ENCODE measurements at places on chromosomes 2 and 18.

DNA sequence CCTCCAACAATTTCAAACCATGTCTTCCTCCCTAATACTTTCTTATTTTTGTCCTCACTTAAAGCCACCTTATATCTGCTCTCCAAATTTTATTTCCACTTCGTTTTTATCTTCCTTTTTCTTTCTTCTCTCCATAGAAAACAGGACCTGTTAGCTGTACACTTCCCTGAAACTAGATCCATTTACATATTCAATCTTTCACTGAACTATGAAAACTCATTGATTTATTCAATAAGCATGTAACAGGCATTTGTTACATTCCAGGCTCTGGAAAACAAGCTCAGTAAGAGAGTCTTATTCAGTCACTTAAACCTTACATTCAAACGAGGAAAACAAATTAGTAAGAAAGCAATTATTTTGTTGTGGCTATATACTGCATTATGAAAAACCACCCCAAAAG lies 1225.3 kb downstream of the SUCLG1 start:
- no peak for DNase-seq

GRCh38 chr2:53840580-53840979 lies 19.2 kb downstream of the GPR75 start:
- no peak for DNase-seq

DNA sequence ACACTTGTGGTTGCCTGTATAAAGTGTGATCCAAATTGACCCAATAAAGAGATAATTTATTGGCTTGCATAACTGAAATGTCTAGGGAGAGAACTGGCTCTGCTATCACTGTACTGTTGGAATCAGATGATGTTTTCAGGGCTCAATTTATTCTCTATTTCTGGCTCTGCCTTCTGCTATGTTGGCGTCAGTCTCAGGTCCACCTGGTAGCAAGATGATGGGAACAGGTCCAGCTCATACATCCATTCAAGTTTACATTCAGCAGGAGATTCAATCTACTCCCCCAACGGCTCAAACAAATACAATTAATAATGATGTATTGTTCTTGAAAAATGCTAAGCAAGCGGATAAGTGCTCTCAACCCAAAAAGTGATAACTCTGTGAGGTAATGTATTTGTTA lies 297.7 kb upstream of the SYT4 start:
- DNase-seq: no peak

DNA sequence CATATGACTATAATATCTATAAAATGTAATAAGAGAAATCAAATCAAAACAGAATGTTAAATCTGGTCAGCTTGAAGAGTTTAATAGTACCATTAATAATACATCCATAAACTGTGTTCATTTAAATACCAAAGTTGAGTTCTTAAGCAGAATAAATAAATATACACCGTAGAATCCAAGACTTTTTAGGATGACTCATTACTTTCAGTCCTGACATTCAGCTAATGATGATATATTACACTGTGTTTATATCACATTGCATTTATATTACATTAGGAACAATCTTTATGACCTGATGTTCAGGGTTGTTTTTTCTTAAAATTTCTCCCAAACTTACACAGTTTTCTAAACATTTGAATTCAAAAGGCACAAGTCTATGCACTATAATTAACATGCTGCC lies 331.3 kb downstream of the SS18 start:
- DNase-seq: no peak

GRCh38 chr18:48616484-48617255 lies 77.8 kb downstream of the CTIF start:
- no peak for DNase-seq

DNA sequence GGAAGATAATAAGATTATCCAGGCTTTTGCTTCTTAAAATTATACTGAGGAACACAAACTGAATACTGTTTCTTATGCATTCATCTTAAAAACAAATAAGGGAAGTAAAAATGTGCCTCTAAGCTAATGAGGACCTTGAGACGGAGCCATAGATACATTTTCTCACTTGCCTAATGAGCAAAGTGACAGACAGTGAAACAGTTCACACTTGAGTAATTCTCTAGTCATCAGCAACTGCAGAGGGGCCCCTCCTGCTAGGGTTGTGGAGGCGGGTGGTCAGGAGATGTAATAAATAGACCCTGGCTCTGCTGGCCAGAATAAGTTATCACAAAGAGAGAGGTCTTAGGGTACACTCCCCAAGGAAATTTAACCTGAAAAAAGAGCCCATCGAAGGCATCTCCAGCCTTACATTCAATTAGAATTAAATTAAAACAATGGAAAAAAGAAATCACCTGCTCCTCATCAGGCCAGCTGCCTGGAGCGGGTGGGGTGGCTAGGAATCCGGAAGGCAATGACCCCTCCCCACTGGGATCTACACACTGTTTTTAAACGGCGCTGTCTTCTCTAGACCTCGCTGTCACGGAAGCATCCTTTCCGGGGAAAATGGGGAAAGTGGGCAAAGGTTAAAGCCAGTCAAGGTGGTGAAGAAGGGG lies 32.6 kb upstream of the INSIG2 start:
- DNase-seq: no peak

DNA sequence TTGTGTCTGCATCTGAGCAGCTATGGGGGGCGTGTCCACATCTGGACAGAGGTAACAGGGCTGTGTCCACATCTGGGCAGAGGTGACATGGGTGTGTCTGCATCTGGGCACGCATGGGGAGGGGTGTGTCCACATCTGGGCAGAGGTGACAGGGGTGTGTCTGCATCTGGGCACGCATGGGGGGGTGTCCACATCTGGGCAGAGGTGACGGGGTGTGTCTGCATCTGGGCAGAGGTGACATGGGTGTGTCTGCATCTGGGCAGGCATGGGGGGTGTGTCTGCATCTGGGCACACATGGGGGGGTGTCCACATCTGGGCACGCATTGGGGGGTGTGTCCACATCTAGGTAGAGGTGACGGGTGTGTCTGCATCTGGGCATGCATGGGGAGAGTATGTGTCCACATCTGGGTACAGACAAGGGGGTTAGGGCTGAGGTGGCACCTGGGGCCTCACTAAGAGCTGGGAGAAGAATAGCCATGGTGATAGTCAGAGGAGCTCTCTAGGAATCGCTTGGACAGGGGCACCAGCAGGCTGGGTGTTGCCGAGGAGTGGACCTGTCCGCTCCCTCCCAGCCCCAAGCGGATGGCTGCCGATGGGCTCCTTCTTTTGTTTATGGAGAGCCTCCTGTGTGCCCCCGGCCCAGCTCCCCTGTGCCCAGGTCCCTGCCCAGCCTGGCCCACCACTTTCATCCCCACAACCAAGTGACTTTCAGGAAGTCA lies 177.8 kb downstream of the EIPR1 start:
- no peak for DNase-seq

- DNase-seq: no peak
Measured at GRCh38 chr2:158038901-158039300, 62.8 kb upstream of the UPP2 start.

GRCh38 chr2:33577084-33577483 lies 22.0 kb downstream of the FAM98A start:
- no peak for DNase-seq

GRCh38 chr2:138239902-138240491 lies 261.6 kb upstream of the SPOPL start:
- DNase-seq: no peak

DNA sequence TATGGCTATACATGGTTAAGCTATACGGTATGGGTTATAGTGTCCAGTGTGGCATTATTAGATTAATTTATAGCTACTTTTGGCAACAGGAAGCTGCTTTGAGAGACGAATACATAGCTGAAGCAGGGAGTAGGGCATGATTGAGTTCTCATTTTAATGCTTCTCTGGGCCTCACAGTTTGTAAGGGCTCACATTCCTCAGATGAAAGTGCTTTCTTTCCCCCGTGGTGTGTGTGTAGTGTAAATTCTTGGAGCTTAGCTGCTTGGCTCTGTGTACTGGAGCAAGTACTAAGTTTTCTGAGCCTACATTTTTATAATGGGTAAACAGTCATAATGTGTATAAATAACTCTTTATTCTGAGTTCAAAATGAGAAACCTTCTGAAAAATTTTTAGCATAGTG lies 173.7 kb downstream of the PTPRM start:
- DNase-seq: no peak

DNA sequence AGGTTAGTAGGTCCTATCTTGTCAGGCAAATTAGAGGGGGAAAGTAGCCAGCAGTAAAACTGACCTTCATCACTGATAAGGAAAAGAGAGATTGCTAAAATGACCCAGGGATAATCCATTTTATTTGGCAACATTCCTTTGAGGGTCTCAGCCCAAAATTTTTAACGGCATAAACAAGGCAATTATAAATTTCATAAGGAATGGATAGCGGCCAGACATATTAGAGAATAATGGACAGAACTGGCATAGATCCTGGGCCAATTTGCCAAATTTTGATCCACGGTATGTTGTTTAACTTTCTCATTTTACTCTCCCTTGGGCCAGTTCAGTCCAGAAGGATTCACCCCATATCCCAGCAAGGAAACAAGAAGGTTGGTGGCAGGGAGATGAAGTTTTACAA lies 170.4 kb upstream of the BCL2L11 start:
- no peak for DNase-seq

- no peak for DNase-seq
Measured at GRCh38 chr18:48902856-48903601, 47.7 kb downstream of the SMAD7 start.

DNA sequence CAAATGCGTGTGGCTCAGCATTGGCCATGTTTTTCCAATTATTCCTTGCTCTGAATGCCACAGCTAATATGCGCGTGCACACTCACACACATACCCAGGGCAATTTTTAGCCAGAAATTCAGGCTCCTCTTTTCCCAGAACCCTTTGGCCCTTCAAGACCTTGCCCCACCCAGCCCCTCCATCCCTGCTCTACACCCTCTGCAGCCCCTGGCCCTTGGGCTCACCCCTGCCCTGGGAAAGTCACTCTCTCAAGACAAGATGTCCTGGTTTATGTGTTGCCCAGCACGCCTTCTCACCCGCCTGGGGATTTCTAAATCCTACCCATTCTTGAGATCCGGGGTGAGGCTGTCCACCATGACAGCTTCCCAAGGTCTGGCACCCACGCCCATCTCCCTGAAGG lies 319.7 kb downstream of the CYP26B1 start:
- no peak for DNase-seq

- no peak for DNase-seq
Measured at GRCh38 chr2:36058076-36058475, 297.5 kb upstream of the CRIM1 start.

DNA sequence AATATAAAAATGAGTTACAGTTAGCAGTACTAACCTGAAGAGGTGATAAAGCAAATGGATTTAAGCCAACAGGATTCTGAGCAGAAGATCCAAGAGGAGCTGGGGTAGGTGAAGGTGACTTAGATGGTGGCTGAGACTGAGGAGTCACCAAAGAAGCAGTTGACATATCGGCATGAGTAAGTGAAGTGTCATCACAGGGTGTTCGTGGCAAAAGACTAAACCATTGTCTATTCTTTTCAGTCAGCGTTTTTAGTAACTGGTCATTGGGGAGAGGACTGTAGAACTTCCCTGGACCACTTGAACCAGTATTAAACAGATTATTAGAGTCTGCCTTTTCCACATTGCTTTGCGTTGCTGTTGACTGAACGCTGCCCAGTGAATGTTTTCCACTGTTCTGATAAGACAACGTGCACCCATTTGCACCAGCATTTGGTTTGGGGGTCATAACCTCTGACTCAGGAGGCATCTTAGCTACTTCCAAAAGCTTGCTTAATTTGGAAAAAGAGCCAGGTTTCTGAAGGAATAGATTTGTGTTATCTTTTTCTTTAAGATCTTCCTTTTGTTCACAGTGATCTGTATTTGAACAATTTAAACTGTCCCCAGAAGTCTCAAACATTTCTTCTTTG lies 63.3 kb upstream of the WDSUB1 start:
- no peak for DNase-seq

GRCh38 chr2:28392297-28393113 lies at the start of gene FOSL2:
Gene FOSL2, plus strand, starts transcription at chr2:28392858. Its CDS starts 863 bp downstream, at chr2:28393721.
- DNase-seq: peak; percentile 98

DNA sequence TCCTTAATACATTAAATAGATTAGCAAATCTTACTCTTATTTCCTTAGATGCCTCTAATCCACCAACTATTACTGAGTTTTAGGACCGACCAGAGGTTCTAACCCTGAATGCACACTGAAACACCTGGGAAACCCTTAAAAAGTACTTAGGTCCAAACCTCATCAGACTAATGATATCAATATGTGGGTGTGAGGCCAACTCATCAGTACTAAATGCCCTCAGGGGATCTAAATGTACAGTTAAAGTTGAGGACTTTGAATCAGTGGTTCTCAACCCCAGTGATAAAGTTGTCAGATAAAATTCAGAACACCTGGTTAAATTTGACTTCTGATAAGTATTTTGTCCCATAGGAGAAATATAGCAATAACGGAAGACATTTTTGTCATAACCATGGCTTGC lies 20.9 kb downstream of the MMADHC start:
- DNase-seq: no peak

GRCh38 chr2:232986155-232986554 lies 26.9 kb downstream of the NGEF start:
- no peak for DNase-seq

DNA sequence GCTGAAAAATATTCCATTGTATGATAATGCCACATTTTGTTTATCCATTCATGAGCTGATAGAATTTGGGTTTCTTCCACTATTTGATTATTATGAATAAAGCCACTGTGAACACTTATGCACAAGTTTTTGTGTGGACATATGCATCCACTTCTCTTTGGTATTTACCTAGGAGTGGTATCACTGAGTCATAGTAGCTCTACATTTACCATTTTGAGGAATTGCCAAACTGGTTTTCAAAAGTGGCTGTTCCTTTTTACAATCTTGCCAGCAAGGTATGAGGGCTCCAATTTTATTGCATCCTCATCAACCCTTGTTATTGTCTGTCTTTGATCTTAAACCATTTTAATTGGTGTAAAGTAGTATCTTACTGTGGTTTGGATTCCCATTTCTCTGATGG lies 13.3 kb upstream of the EHBP1 start:
- no peak for DNase-seq

- no peak for DNase-seq
Measured at GRCh38 chr2:40168546-40168945, 283.3 kb downstream of the SLC8A1 start.

DNA sequence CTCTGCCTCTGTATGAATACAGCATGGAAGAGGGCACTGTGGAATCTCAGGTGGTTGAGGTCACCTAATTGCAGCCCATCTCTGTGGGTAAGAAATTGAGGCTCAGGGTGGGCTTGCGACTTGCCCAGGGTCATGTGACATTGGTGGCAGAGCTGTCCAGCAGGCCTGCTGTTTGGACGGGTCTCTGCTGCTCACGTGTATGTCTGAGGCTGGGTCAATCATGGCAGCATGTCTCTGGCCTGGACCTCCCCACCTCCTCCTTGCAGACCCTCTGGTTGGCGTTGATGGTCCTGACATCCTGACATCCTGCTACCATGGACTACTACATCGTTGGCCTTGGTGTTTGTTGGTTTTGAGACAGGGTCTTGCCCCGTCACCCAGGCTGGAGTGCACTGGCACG lies 64.3 kb upstream of the HPCAL1 start:
- DNase-seq: no peak

- DNase-seq: no peak
Measured at GRCh38 chr2:108460345-108461037, 11.5 kb downstream of the GCC2 start.

Data from central memory CD4-positive, alpha-beta T cell (primary cell).